Activated gamma-delta T cell (primary cell): ENCODE measurements at places on chromosomes 13 and 19.

DNA sequence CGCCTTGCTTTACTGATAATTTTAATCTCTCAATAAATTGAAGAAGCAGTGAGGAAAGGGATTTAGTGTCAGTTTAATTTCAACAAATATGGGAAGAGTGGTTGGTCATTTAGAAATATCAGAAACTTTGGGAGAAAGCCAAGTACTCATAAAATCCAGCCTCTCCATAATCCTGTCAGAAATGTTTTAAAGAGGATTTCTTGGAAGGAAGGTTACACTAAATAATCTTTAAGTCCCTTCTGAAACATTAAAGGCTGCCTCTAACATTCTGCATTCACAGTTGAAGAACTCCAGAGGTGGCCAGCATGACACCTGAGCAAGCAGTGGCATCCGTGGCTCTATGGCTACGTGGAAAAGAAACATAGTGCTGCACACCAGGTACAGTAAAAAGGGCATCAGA lies 378.5 kb downstream of the ENOX1 start:
- no peak for DNase-seq

GRCh38 chr13:22018076-22018835 lies 347.4 kb downstream of the FGF9 start:
- DNase-seq = no peak

GRCh38 chr13:22964245-22964966 lies 216.4 kb upstream of the SGCG start:
- DNase-seq = no peak

GRCh38 chr13:47069133-47069532 lies 172.3 kb upstream of the HTR2A start:
- no peak for DNase-seq

DNA sequence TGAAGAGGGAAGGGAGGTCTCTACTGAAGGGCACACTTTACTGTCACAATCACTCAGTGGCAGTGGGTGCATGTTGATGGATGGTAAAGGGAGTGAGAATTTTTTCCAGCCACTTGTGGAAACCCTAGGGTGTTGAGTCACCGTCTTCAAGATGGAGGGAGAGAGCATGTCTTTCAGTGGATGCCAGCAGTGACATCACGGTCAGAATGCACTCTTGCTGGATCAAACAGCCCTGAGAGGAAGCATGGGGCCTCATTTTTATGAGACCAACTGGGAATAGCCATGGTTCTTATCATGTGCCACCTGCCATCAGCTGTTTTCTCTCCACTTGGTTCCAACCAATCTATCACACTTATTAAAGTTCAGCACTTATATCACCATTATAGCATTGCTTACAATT lies 182.5 kb downstream of the KCNRG start:
- DNase-seq = no peak

GRCh38 chr13:27601208-27601607 lies 19.1 kb downstream of the LNX2 start:
- DNase-seq = no peak

DNA sequence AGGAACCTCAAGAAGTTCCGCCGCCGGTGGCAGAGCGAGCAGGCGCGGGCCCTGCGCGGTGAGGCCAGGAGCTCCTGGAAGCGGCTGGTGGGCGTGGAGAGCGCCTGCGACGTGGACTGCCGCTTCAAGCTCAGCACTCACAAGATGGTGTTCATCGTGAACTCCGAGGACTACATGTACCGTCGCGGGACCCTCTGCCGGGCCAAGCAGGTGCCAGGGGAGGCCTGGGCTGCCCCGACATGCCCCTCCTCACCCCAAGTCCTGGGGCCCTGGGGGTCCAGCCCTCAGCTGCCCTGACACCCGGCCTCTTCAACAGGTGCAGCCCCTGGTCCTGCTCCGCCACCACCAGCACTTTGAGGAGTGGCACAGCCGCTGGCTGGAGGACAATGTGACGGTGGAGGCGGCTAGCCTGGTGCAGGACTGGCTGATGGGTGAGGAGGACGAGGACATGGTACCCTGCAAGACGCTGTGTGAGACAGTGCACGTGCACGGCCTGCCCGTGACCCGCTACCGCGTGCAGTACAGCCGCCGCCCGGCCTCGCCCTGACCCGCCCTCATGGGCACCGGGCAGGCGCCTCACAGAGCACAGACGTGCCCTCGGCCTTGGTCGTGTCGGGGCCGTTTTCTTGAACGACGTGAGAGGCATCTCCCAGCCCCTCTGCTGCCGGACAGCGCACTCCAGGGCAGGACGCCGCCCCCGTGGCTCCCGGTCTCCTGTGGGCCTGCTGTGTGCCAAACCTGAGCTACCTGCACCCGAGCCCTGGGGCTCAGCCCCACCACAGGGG lies 10.4 kb upstream of the F2RL3 start:
- no peak for DNase-seq

DNA sequence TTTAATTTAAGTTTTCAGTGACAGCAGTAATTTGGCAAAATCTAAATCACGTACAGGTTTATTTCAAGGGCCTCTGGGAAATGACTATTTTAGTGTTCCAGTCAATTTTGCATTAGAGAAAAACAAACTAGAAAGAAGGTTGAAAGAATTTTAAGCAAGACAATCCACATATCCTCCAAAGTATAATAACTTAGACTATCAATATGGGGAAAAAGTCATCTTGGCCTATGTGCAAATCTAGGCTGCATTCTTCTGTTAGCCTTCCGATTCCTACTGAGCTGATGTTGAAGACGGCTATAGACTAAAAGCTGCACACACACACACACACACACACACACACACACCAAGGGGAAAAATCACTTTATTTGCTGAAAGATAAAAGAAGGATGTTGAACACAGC lies 81.3 kb downstream of the SLITRK6 start:
- no peak for DNase-seq

DNA sequence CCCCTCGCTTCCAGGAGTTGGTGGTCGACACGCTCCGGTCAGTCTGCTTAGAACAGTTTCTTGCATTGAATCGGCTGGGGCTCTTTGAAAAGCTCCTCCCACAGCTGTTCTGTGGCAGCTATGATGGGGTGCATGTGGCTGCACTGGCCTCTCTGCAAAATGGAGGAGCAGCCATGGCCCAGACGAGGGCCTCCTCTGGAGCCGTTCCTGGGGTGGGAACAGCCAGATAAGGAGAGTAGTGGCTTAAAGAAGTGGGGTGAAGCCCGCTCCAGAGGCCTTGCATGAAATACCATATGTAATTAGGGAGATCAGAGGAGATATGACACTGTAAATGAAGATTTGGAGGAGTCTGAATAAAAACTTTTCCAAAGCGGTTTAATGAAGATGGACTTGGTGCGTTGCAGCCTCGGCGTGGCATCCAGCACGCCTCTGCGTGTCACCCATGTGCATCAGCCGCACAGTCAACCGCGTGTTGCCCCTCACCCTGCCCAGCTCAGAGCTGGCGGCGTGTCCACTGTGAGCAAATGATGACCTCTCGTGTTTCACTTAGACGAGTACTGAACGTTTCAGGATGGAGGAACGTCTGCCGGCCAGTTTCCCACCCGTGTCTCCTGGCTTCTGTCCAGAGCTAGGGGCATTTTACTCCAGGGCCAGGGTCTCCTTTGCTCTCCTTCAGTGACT lies 199.2 kb downstream of the TEX29 start:
- no peak for DNase-seq

- DNase-seq = no peak
These were observed 2.2 kb downstream of the APC2 start for GRCh38 chr19:1451916-1452801.

- DNase-seq = no peak
These were observed 530.6 kb downstream of the KLF12 start for GRCh38 chr13:73603646-73604045.

- no peak for DNase-seq
These were observed 2.5 kb downstream of the USP12 start for GRCh38 chr13:27168906-27169657.

DNA sequence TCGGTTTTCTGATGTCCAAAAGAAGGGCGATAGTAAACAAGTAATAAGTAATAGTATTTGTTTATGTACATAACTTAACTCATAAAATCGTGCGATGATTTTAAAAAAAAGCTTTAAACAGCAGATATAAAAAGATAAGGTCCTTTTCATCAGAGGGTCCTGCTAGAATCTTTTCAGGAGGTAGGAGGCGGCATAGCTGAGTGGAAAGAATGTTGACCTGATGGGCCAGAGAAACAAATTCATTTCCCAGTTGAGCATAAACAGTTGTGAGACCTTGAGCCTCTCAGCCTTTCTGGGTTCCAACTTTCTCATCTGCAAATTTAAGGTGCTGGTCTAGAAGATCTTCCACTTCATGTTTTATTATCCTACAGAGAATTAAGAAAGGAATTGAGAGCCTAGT lies 173.5 kb downstream of the LACC1 start:
- no peak for DNase-seq

- DNase-seq = no peak
These were observed 55.9 kb upstream of the SPACA7 start for GRCh38 chr13:112320303-112320702.

GRCh38 chr13:95523598-95523997 lies 28.9 kb upstream of the CLDN10 start:
- DNase-seq = no peak

- no peak for DNase-seq
These were observed 14.4 kb downstream of the CCDC124 start for GRCh38 chr19:17946965-17947784.

DNA sequence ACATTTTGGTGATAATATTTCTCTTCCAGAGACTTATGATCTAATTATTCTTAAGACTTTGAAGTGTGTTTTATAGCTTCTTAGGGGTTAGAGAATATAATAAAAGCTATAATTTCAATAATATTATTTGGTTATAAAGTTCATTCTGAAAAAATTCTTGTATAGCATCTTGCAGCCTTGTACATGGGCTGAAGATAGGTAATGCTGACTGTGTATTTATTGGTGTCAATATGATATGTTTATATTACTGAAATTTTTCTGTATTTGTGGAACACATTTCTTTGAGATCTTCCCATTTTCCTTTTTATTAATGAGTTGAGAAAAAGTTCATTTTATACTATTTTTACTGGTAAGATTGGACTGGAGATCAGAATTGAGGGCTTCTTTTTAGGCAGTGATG lies 87.8 kb downstream of the TDRD3 start:
- DNase-seq = no peak

DNA sequence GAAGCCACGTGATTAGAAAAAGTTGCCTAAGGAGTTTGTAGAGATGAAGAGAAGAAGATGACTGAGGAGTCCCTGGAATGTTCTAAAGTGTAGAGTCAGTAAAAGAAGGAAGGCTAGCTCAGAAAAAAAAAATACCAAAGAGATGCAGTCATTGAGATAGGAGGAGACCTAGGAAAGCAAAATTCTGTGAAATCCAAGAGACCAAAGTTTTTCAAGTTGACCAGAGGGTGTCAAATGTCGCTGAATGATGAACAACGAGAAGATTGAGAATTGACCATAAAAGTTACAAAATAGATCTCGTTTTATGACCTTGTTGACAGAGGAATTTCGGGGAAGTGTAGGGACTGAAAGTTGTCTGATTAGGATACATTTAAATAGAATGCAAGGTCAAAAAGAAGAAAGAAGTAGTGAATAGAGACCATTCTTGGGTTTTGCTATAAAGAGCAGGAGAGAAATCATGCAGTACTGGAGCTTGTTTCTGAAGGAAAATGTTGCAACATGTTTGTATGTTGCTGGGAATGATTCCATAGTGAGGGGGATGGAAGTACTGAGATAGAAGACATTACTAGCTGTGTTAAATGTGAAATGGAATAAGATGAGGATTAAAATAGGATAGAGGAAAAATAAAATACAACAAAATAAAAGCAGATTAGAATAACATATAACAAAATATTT lies 30.2 kb upstream of the HTR2A start:
- DNase-seq = no peak

DNA sequence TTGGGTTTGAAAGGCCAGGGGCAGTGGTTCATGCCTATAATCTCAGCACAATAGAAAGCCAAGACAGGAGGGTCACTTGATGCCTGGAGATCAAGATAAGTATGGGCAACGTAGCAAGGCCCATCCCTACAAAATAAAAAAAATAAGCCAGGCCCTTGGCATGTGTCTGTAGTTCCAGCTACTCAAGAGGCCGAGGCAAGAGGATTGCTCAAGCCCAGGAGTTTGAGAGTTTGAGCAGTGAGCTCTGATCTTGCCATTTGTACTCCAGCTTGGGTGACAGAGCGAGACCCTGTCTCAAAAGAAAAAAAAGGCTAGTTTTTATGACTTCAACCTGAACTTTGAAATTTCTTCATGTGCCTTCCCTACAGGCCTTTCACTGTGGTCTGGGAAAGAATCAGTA lies 5.2 kb upstream of the ZNF480 start:
- DNase-seq = no peak

- no peak for DNase-seq
These were observed 121.0 kb downstream of the MRPL57 start for GRCh38 chr13:21297447-21297846.

- DNase-seq = no peak
These were observed 16.8 kb downstream of the FPR2 start for GRCh38 chr19:51777570-51778462.

- DNase-seq = no peak
These were observed 120.7 kb upstream of the OBI1 start for GRCh38 chr13:78779608-78780007.

GRCh38 chr19:41993612-41994483 lies at the start of gene ATP1A3:
Gene ATP1A3, minus strand, starts transcription at chr19:41994230. Its CDS starts 154 bp downstream, at chr19:41994076.
- DNase-seq = peak; percentile 65

GRCh38 chr13:20342311-20342710 lies 110.2 kb upstream of the GJB6 start:
- no peak for DNase-seq

GRCh38 chr13:50611117-50611781 lies 232.2 kb downstream of the DLEU7 start:
- DNase-seq = no peak

GRCh38 chr13:105519771-105520170 lies 1015.7 kb downstream of the EFNB2 start:
- no peak for DNase-seq

DNA sequence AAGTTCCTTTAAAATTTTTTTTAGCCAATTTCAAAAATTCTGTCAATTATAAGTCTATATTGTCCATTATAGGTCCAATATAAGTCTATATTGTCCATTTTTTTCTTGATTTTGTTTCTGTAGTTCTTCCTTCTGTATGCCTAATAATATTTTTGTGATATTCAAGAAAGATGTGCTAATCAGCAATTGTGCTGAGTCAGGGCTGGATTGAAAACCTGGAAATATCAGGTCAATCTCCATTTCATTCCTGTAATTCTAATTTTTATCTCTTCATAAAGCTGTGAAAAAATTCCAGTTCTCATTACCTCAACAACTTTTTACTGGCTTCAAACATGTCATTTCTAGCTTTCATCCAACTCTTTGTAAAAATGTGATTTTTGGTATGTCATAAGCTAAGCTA lies 353.7 kb downstream of the SLITRK6 start:
- no peak for DNase-seq
